Activated CD4-positive, CD25-positive, alpha-beta regulatory T cell treated with anti-CD3 and anti-CD28 coated beads, Interleukin-2, amount 50 U/mL, for 72 hours (primary cell): ENCODE measurements at places on chromosomes 5 and 9.

- DNase-seq: no peak
Observed at GRCh38 chr9:134231330-134231745, 67.0 kb upstream of the RNU6ATAC start.

- DNase-seq: no peak
Observed at GRCh38 chr5:122367456-122367855, 55.4 kb downstream of the SNCAIP start.

- no peak for DNase-seq
Observed at GRCh38 chr5:147601652-147602051, 91.8 kb upstream of the DPYSL3 start.

- no peak for DNase-seq
Observed at GRCh38 chr5:117999939-118000549, 988.3 kb downstream of the DTWD2 start.

GRCh38 chr5:85646641-85647040, 971.1 kb upstream of the COX7C start:
- no peak for DNase-seq

DNA sequence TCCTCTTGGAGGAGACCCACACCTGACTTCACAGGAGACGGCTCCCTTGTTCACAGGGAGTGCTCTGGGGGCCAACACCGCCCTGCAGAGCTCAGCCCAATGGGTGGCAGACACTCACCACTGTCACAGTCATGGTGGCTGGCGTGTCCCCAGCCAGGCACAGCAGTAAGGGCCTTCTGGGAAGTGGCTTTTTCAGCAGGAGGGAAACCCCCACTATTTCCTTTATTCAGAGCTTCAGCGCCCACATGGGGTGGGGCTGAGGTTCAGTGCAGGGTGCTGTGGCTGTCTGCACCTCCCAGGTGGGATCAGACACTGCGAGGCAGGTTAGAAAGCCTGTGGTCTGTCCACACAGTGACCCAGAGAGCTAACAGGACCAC, 3.6 kb upstream of the SNAPC4 start:
- DNase-seq: peak; percentile 68

DNA sequence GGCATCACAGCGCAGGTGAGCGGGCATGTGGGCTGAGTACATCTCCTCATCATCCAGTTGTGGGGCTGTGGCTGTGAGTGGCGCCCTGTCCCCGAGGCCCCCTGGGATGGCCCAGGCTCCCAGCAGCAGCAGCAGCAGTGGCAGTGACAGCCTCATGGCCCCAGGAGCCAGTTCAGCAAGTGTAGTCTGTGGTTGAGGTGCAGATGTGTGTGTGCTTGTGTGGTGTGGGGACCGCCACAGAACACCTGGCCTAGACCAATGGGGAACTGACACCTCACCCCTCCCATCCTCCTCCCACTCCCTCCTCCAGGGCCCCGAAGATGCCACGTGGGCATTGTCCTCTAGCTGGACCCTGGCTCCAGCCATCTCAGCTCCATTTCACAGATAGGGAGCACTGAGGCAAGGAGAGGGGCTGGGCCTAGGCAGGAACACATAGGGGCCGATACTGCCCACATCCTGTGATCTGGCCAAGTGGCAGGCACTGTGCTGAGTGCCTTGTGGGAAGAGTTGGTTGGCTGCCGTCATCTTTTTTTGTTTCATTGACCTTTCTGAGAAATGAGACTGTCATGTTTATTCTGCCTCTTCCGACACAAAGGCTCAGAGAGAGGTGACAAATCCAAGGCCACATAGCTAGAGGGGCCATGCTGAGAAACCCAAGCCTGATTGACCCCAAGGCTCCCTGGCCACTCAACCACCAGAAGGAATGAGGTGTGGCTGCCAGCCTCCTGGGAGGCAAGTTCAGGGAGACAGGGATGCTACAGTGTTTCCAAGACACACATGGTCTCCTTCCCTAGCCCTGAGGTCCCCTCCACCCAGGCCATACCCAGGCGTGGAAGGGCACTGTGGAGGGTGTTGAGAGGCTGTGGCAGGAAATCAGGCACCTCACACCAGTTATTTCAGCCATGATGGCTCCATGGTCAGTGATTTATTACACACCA, at the start of gene MZB1:
Gene MZB1 (minus strand): TSS at position 213 of the 938 bp plus-strand sequence. CDS start 57 bp downstream, at position 156.
- DNase-seq: peak; percentile 68

- DNase-seq: no peak
Observed at GRCh38 chr9:18319918-18320445, 154.0 kb upstream of the ADAMTSL1 start.

- DNase-seq: no peak
Observed at GRCh38 chr5:79122973-79123372, 11.4 kb downstream of the BHMT start.

DNA sequence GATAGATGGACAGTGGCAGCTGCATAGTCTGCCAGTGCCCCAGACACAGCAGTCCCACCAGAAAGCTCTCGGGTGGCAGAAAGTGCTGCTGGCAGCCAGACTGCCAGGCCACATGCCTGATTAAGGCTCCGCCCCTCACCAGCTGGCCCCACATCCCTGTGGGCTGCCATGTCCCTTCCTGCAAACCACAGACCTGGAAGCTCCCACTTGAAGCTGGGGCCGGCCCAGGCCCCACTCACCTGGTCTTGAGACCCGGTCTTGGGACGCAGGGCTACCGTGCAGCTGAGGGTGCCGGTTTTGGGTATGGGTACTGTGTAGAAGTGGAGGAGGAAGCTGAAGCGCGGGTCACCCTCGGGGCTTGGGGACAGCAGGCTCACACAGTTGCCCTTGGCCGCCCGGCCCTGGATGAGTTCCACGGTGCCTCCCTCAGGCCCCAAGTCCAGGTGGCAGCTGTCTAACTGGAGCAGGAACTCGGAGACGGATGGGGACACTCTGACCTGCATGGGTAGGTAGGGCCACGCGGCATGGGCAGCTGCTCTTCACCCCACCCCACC, 15.3 kb downstream of the FPGS start:
- DNase-seq: no peak

GRCh38 chr9:106449336-106449927, 413.5 kb upstream of the ZNF462 start:
- DNase-seq: no peak

- DNase-seq: no peak
Observed at GRCh38 chr5:79111960-79112702, 522 bp downstream of the BHMT start.

DNA sequence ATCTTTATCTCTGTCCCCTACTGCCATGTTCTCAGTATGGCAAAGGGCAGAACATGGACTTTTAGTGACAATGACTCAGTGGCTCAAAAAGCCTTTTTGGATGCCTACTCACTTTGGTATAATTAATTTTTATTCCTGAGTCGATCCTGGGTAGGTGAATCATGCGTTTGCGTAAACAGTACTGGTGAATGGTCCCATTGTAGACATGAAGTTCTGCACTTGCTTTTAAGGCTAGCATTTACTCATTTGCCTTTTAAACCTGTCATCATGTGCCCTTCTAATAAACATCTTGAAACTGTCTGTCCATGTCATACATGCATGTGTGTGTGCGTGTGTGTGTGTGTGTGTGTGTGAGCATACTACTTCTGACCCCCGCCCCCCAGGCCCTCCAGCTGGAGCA, 223.0 kb downstream of the AUH start:
- DNase-seq: no peak

DNA sequence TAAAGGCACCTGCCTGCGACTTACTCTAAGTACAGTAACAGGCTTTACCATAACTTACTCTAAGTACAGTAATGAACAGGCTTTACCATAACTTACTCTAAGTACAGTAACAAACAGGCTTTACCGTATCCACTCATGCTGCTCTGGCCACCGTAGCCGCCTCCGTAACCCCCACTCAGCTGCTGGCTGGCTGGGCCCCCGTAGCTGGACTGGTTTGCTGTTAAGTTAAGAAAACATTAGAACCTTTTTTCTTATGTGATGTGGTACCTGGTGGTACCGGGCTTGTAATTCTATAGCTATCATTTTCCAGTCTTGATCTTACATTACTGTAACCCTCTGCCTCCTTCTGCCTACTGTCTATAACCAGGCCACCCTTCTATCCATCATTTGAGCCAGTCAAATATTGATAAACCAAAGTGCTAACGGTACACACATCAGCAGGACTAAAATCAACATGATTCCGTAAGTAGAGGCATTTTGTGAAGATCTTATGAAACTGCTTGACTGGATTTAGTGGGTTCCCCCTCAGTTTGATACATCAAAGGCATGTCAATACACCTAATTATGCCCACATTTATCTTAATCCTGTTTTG, 7.4 kb downstream of the HNRNPH1 start:
- DNase-seq: no peak

- DNase-seq: no peak
Observed at GRCh38 chr9:94517254-94517653, 37.6 kb upstream of the PCAT7 start.

DNA sequence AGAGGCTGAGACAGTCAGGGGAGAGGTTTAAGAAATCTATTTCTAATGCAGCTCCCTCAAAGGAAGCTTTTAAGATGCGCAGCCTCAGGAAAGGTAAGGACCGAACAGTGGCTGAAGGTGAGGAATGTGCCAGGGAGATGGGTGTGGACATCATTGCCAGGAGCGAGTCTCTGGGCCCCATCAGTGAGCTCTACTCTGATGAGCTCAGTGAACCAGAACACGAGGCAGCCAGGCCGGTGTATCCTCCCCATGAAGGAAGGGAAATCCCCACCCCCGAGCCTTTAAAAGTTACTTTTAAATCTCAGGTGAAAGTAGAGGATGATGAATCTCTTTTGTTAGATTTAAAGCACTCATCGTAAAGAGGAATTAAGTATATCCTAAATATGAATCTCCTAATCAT, 8.2 kb downstream of the CAVIN4 start:
- no peak for DNase-seq

GRCh38 chr5:68739752-68740151, 354.1 kb upstream of the SLC30A5 start:
- DNase-seq: no peak

- no peak for DNase-seq
Observed at GRCh38 chr9:91483835-91484234, 60.2 kb upstream of the NFIL3 start.

- no peak for DNase-seq
Observed at GRCh38 chr9:13971966-13972655, 341.8 kb downstream of the NFIB start.

GRCh38 chr5:84260140-84260539, 124.5 kb downstream of the EDIL3 start:
- DNase-seq: no peak

- DNase-seq: no peak
Observed at GRCh38 chr5:171226096-171226754, 82.8 kb upstream of the TLX3 start.

GRCh38 chr5:51651889-51652288, 268.6 kb downstream of the ISL1 start:
- DNase-seq: no peak

GRCh38 chr5:66742083-66742895, 146.1 kb downstream of the MAST4 start:
- no peak for DNase-seq

DNA sequence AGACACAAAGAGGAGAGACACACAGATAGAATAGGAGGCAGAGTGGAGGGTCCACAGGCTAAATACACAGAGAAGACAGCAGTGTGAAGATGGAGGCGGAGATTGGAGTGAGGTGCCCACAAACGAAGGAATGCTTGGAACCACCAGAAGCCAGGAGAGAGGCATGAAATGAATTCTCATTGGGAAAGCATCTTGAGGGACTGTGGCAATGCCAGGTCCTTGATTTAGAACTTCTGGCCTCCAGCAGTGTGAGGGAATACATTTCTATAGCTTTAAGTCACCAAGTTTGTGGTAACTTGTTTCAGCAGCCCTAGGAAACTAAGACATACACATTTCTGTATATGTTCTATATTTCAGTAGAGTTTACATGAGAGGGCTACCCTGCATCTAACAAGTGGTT, 396.6 kb upstream of the ZNF608 start:
- DNase-seq: no peak

DNA sequence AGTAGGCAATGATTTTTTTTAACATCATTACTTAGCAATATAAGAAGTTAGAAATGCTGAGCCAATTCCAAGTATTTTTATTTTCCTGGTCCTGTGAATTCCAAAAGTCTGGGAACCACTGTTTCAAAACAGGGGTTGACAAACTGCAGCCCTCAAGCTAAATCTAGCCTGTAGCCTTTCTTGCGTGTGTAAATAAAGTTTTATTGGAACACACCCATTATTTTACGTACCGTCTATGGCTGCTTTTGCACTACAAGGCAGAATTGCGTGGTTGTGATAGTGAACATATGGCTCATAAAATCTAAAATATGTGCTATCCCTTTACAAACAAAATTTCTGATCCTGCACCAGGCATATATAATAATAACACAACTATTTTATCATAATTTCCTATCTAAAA, 279.1 kb downstream of the SAXO1 start:
- no peak for DNase-seq

- DNase-seq: no peak
Observed at GRCh38 chr5:151298063-151298855, 5.3 kb downstream of the SLC36A3 start.

- no peak for DNase-seq
Observed at GRCh38 chr5:94893412-94894135, 275.1 kb downstream of the SLF1 start.

- DNase-seq: no peak
Observed at GRCh38 chr5:82684165-82684564, 393.0 kb downstream of the TMEM167A start.

- DNase-seq: no peak
Observed at GRCh38 chr5:57407391-57407790, 75.2 kb downstream of the ACTBL2 start.

- DNase-seq: no peak
Observed at GRCh38 chr9:33414889-33415500, 12.6 kb upstream of the AQP7 start.

GRCh38 chr5:61431923-61432620, 100.0 kb downstream of the ZSWIM6 start:
- no peak for DNase-seq

GRCh38 chr9:106775960-106776359, 87.0 kb upstream of the ZNF462 start:
- DNase-seq: no peak

DNA sequence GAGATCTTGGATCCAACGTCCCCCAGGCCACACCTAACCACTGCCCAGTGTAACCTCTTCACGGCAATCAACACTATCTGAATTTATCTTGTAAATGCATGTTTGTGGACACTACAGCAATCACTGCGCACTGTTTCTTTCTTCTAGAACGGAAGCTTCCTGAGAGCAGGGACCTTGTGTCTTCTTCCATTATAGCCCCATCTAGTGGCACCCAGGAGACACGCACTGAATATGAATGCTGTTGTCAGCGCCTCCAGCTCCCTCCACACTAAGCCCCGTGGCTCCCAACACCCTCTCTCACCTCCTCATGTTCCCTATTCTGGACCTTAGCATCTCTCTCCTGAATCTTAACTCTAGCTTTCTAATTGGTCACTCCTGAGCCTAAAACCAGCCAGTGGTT, 72.7 kb downstream of the SMIM23 start:
- no peak for DNase-seq
